ENCODE measurements at places on chromosomes 13 and 19.

DNA sequence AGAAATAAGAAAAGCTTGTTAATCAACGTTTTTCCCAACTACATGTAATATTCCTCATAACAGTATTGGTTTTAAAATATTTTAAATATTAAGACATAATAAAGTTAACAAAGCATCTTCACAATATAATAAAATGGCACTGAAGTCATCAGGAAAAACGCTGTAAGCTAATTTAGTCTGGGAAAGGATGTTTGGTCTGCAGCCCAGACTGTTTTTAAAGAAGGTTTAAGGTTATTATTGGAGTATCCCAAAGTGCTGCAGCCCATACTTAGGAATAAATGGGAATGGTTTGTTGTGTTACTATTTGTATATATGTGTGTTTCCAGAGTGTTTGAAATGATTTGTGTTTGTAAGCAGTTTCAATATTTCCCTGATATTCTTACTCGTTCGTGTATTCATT lies 192.8 kb upstream of the MAB21L1 start:
- DNase-seq = no peak

- DNase-seq = no peak
Observed at GRCh38 chr13:110565296-110565695, 3.8 kb upstream of the RAB20 start.

GRCh38 chr19:18593367-18594095 lies 4.9 kb downstream of the REX1BD start:
- DNase-seq = no peak

- no peak for DNase-seq
Observed at GRCh38 chr13:44537248-44537647, 38.9 kb downstream of the TSC22D1 start.

DNA sequence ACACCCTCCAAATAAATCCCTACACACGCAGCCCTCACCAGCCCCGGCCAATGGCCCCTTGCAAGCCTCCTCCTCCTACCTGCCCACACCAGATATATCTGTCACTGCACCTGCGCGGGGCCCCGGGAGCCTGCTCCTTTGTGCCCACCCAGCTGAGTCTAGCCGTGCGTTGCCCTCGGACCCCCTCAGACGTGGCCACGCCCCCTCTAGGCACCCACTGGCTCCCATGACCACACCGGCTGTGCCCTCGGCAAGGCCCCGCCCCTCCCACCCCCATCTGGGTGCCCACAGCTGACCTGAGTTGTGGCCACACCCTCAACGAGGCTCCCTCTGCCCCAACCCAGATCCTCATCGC lies 6.3 kb upstream of the PNPLA6 start:
- no peak for DNase-seq

DNA sequence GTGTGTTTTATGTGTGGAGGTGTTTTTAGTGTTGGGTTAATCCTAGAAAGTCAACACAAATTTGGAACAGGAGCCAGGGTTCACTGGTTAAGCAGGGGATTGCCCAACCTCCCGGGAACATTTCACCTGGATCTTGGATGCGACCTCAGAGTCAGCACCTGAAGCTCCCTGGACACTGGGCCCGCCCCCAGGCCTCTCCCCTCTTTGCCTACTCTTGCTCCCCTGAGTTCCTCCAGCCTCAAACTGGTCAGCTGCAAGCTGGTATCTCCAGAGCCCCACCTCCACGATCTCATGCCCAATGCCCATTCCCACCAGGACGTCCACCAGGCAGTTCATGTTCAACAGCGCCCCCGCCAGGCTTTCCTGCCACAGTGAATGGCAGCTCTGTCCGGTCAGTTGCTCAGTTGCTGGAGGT lies 9.7 kb downstream of the HSD17B14 start:
- no peak for DNase-seq

- no peak for DNase-seq
Observed at GRCh38 chr19:50371914-50372475, 4.3 kb upstream of the NR1H2 start.

DNA sequence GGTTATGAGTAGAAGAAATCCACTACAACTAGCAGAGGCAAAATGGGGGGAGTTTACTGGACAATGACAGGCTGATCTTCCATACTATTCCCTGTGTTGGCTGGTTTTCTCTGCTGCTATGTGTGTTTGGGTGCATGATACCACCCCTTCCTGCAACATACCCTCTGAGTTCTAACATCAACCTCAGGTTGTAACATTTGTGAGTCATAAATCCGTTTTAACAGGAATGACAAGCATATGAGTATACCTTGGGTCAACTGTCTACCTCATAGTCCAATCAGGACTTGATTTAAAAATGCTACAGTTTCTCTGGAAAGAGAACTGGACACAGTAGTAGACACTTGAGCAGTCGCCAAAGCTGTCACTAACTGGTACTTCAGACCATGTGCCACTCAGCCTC lies 422.9 kb downstream of the KCTD12 start:
- no peak for DNase-seq

DNA sequence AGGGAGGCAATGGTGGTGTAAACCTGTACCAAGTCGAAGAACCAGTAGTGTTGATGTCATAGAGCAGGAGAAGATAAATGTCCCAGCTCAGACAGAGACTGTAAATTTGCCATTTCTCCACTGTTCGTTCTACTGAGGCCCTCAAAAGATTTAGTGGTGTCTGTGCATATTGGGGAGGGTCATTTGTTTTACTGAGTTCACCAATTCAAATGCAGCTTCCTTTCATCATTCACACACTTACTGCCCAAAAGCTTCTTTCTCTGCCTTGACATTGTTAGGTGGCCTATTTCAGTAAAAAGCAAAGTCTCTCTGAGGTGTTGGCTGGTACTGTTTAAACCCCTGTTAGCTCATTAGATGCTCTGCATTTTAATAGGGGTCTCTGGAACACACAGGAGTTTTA lies 86.2 kb upstream of the EDNRB start:
- DNase-seq = no peak

DNA sequence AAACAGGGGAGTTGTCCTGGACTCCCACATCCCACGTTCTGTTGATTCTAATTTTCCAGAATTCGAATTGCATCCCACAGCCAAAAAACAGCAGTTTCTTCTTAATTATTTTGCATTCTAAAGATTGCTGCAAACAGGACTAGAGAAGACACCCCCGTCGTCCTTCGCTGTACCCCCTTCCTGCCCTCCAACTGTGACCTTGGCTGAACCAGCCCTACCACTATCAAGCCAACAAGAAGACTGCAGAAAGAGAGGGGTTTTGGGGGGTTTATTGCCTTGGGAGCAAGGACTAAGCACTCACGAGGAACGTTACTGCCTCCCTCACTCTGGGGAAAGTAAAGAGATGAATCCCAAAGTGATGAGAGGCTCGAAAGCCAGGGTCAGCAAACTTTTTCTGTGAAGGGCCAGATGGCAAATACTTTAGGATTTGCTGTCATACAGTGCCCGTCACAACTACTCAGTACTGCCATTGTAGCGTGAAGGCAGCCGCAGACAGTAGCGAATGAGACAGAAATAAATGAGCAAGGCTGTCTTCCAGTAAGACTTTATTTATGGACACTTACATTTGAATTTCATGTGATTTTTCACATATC lies 32.5 kb upstream of the KATNAL1 start:
- no peak for DNase-seq

DNA sequence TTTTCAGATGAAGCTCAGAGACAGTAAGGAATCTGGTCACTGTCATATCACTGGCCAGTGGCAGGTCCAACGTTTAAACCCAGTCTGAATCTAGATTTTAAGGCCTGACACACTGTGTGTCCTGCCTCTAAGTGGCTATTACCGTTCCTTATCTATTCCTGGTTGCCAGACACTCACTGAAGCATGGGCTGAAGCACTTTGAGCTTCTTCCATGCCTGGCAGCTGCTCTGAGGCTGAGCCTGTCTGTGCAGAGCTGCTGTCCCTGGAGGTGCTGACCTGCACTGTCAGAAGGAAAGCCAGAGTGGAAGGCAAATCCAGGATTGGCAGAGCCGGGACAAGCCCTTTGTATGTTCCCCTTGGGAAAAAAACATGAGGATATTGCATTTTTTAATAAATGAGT lies 109.2 kb upstream of the SLC7A1 start:
- no peak for DNase-seq
